ENCODE measurements at places on chromosomes 12 and 14.

DNA sequence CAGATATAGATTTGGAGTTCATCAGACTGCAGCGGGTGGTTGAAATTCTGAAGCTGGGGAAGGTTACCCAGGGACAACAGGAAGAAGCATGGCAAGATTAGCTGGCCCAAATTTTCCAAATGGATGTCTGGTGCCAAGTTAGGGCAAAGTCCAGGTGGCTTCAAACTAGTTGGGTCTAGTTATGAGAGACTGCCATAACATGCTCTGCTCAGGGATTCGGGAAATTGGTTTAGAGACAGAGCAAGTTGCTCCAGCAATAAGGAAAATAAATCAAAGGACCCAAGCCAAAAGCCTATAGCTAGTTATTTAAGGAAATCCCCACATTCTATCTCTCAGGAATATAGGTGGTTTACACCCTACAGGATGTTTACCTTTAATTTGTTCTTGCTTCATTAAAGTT, 125.7 kb upstream of the BTG1 start:
- no peak for DNase-seq

DNA sequence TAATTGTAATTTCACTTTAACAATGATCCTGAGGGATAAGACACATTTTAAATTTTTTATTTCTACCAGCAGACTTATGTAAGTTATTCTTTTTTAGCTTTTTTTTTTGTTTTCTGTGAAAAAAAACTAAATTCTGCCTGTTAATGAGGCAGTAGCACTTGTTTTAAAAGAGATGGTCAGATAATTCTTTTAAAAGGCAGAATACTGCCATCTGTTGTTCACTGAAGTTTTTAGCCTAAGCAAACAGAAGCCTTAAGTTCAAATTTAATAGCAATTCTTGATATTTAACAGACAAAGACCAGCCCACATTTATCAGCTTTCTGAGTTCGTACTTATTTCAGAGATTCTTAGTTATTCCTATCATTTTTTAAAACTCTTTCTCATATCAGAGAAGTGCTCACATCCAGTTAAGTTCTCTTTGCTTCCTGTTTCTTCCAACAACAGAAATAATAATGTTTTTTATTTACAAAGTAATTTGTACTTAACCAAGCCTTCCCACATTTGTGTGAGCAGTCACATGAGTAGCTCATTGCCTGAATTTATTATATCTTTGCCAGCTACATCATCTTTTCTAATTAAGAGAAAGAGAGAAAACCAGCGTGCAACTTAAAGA, 93.4 kb upstream of the SLCO1C1 start:
- no peak for DNase-seq

DNA sequence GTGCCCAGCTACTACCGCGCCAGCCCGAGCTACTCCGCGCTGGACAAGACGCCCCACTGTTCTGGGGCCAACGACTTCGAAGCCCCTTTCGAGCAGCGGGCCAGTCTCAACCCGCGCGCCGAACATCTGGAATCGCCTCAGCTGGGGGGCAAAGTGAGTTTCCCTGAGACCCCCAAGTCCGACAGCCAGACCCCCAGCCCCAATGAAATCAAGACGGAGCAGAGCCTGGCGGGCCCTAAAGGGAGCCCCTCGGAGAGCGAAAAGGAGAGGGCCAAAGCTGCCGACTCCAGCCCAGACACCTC, 697 bp downstream of the HOXC10 start:
- no peak for DNase-seq

- no peak for DNase-seq
These were observed 35.0 kb upstream of the FUT8 start for GRCh38 chr14:65377576-65377975.

DNA sequence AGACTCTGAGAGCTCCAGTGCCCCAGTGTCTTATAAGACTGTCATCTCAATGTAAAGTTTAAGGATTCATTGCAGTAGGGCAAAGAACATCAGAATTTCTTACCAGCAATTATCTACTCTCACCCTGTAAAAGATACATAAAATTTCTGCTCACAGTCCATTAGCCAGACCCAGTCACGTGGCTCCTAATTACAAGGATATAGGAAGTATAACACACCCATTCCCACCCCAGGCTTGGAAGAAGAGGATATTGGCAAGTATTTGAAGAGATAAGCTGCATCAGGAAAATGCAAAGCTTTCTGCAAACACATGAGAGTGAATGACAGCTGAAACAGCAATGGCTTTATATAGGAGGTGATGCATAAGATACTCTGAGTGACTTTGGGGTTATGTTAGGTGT, 14.3 kb downstream of the SYT1 start:
- DNase-seq = no peak

DNA sequence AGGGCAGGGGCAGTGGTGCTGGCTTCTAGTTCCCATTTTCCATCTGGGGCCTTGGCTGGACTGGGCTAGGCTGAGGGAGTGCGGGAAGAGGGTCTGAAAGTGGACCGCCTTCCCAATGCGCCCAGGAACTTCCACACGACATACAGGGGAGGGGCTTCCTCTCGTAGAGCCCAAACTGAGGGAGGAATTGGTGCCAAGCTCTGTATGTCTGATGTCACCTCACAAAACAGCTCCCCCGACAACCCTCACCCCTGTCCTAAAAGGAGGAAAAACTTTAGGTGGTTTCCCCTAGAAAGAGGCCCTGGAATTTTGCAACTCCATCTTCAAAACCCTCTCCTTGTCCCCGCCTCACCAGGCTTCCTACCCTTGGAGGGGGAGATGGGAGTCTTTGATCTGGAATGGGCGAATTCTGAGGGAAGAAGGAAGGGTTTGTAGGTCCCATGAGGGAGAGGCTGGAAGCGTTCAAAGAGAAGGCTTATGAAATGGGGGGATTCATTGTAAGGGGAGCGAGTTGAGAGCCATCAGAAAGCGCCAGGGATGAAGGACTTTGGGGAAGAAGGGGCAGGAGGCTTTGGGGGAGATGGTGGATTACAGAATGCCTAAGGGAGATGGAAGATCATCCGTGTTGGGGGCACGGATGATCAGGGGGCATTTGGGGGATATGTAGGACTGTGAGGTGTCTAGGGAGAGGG, 844 bp downstream of the GLTP start:
- DNase-seq = no peak

DNA sequence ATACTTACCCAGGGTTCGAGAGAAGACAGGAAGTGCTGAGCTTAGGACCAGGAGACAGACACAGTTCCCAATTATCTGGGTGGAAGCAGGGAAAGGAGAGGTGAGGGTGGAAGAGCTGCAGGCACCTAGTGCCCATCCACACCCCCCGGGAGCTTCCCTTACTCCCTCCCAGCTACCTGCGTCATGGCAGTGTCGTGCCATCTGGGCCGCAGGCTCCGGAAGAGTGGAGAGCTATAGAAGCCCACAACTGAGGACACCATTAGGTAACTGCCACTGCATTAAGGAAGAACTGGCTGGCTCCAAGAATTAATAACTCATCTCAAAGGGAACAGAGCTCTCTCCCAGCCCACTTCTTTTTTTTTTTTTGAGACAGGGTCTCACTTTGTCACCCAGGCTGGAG, 5.8 kb upstream of the DHH start:
- DNase-seq = no peak

DNA sequence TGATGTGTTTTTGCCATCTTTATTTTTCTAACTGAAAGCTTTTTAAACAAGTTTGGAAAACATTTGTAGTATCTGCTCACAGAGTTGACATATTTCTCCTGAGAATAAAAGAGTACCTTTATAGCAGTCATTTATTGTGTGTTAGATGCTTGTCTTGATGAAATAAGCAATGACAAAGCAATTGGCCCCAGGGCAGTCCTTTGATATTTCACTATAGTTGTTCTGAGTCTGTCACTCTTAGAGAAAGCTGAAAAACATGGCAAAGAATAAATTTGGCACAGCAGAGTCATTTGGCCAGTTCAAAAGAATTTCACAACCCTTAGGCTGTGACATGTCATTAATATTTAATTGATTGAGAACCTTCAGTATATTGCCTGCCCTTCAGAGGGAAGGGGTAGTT, 166.2 kb downstream of the PTPRO start:
- DNase-seq = no peak

DNA sequence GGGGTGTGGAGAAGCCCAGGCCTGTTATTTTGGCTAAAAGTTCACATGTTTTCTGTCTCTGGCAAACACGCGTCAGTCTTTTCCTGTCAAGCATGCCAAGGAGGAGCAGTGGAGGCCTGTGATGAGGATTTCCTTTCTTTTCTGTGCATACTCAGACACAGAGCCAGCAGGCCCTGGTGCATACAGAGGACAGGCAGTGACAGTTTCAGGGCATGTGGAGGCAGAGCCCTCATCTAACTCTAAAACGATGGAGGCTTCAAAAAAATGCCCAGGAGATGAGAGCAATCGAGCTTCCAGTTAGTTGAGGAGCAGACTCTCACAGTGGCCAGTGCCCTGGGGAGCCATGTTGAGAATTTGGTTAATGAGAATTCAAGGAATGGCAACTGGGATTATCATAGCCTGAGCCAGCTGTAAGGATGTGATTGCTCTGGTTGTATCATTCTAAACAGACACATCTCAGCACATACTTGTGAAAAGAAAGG, 66.5 kb downstream of the TRAFD1 start:
- DNase-seq = no peak

GRCh38 chr14:75456997-75457335, 29.1 kb downstream of the JDP2 start:
- no peak for DNase-seq

DNA sequence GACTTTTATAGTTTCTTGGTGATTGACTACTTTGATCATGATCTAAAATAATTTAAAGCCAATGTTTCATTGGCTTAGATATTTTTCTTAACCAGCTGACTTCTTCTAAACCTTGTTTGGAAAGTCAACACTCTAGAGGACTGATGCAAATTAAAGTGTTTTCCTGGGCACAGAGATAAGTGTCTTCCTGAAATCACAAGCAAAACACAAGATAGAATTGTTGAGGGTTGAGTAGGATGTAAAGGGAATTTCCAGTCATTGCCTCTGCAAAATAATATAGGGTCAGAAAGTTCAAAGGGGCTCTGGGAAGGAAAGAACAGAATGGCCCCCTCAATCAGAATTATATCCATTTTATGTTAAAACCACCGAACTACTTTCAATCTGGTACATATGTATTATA, 156.3 kb upstream of the LRIG3 start:
- DNase-seq = no peak

DNA sequence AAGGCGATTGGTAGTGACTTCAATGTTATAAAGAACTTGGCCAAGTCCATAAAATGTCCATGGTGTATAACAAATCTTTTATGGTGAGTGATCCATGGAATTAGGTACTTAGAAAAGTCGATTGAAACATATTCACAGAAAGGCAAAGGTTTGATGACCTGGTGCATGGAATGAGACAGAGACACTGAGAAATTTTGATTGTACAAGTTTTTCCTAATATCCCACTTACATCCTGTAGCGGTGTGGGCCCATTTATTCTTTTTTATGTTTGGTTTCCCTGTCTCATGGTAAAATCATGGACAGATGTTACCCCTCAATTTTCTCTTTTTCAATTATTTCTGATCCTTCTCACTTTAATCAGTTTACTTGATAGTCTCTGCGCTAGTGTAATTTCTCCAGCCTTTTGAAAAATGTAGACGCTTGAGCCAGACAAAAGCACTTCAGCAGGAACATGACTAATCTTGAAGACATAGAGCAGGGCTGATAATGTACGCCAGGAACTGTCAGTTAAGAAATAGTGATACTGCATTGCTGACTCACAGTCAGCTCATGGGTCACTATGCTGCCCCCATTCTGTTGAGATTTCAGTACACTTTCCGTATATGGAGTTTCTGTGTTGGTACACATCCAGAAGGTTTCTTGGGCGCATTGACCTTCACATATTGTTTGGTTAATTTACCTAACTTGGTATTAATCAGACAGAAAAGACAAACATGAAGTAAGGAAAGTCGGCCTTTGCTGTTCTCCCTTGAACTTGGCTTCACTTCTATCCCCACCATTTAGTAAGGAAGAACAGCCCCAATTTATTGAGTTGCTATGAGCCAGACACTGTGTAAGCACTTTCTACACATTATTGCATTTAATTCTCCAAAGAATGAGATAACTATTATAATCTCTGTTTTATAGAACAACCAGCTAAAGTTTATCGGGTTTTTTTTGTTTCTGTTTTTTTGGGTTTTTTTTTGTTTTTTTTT, 841.7 kb downstream of the DIO2 start:
- no peak for DNase-seq

DNA sequence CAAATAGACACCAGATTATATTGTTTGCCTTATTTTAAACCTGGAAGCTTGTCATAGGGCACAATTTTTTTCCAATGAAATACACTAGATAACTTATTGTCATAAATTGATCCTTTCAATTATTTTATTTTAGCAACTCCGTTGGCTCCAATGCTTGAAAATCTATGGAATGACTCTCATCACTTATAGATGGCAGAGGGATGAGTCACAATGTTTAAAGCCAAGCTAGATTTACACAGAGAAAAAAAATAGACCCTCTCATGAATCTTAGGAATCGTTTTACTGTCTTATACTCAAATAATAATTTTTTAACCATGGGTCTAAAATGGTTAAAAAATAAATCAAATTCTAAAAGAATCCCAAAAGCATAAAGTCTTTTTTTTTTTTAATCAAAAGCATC, 1276.6 kb upstream of the FLRT2 start:
- no peak for DNase-seq

DNA sequence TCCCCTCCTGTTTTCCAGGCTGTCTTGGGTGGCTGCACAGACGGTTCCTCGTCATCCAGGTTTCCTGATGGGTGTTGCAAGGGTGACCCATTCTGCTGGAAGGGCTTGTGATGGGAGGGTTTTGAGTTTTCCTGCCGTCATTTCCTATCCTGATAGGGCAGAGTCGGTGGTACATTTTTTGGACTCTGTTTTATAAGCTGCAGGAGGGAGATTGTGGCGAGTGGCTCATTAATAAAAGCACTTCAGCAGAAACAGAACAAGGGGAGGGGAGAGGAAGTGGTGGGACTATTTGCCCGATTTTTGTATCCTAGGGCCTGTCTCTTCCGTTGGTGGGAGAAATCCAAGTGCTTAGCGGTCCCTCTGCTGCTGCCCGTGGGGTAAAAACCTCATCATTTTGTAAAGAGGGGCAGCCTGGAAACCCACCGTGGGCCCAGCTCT, 40.0 kb downstream of the TSPAN9 start:
- DNase-seq = no peak

GRCh38 chr12:106123110-106123509, 15.6 kb downstream of the NUAK1 start:
- no peak for DNase-seq

DNA sequence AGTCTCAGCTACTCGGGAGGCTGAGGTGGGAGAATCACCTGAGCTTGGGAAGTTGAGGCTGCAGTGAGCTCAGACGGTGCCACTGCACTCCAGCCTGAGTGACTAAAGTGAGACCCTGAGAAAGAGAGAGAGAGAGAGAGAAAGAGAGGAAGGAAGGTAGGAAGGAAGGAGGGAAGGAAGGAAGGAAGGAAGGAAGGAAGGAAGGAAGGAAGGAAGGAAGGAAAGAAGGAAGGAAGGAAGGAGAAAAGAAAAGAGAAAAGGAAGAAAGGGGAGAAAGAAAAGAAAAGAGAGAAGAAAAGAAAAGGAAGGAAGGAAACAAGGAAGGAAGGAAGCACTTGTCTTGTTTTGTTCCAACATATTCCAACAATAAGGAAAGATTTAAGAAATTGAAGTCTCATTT, 7.8 kb downstream of the PRKD1 start:
- no peak for DNase-seq
